ENCODE measurements at places on chromosomes 7 and 10.

DNA sequence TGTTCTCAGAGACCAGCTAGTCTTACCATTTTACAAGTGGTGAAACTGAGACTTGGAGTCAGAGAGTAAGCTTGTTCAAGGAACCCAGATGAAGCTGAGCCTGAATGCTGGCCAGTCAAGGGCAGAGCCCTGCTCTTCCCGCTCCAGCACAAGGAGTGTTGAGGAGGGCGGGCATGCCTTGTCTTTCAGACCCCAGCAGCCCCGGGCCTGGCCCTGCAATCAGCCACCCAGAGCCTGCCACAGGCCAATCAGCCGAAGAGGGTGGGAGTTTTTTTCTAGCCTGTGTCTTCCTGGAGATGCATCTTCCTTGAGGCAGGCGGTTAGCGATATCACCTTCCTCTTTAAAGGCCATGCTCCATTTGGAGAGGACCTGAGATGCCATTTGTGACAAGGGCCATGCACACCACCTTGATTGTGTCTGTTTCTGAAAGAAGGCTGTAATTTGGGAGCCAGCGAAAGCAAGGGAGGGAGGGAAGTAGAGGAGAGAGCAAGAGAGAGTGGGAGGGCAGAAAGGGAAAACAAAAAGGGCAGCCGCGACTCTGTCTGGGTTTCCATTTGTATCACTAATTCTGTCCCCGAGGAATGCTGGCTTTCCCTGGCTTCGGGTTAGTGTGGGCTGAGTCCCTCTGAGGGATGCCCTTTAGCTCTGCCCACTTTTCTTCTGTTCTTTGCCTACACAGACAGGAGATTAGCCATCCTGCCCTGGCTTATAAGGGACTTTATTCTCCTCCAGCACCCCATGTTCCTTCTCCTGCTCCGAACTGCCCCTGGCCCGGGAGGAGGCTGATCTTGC lies 8.0 kb downstream of the CDH23 start:
- no peak for DNase-seq

DNA sequence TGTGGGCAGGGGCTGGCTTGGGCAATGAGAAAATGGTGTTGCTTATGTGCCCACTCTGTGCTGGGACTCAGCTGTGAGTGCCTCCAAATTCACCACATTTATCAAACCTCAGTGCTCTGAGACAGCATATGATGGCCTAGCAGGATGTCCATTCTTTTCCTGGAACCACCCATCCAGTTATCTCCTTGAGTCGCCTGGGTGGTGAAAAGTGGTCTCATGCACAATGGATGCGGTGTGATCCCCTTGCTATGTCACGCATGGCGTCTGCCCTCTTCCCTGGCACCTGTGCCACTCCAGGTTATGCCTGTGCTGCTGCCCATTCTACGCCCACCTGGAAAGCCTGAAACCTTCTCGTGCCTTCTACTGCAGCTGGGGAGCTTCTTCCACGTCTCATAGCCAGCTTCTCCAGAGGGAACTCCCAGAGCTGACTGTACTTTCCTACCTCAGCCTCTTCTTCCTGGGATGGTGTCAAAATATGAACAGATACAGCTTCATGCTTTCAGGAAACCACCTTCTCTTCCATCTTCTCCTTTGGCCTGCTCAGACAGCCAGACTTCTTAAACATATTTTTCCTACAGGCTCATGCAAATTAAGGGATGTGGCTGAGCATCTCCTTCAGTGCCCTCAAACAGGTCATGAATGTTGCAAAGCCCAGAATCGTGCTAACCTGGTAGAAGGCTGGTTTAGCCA lies 147.3 kb downstream of the PFKFB3 start:
- DNase-seq = no peak

GRCh38 chr10:3714967-3715366 lies 70.0 kb downstream of the KLF6 start:
- DNase-seq = no peak

DNA sequence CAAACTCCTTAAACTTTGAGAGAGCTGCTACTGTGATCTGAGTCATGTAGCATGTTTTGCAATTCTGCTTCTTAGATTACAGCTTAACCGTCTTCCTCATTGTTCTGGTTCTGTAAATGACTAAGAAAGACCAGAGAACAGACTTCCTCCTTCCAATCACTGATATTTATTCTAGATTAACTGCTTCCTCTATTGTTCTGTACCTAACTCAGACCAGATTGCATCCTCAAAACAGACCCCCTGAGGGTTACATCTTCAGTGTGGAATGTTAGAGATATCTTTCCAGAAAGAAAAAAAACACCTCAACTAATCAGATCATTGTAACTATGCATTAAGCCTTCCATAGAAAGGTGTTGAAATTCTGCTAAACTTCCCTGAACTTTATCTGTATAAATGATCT lies 5.7 kb upstream of the PIP start:
- no peak for DNase-seq

- DNase-seq = no peak
Measured at GRCh38 chr7:139825666-139826290, 3.3 kb upstream of the TBXAS1 start.

DNA sequence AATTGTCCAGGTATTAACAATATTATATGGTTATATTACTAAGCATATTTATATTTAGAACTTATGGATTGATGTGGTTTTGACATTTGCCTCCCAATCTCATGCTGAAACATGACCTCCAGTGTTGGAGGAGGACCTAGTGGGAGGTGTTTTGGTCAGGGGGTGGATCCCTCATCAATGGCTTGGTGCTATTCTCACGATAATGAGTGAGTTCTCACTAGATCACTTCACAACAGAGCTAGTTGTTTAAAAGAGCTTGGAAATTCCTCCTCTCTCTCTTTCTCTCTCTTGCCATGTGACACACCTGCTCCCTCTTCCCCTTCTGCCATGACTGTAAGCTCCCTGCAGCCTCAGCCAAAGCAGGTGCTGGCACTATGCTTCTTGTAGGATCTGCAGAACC lies 19.0 kb downstream of the TFEC start:
- DNase-seq = no peak

DNA sequence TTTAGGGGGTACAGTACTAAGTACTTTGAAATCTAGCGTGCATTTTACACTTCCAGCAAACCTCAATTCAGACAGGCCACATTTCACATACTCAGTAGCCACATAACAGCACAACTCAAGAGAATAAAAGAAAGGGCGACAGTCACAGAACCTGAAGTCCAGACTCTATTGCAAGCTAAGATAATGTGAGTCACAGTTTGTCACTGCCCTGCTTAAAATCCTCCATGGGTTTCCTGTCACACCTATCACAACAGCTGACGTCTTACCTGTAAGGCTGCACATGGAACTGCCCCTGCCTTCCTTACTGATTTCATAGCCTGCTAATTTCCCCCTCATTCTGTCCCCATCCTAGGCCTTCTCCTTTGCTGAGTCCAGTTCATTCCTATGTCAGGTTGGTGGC lies 16.1 kb upstream of the CDK14 start:
- no peak for DNase-seq

DNA sequence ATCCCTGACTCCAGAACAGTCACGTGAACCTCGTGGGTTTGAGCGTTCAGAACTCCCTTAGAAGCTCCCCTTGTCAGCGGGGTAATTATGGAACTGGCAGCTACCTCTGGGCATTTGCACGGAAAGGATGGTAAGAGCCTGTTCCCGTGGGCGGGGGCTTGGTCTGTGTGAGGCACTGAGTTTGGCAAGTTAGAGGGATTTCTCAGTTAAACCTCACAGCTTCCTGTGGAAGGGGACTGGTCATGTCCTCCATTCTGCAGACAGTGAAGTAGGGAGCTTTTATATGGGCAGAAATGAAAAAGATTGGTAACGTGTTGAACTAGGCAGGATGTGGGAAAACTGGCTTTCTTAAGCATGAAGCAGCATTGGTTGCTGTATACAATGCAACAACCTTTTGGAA lies 16.0 kb downstream of the PALD1 start:
- DNase-seq = no peak

DNA sequence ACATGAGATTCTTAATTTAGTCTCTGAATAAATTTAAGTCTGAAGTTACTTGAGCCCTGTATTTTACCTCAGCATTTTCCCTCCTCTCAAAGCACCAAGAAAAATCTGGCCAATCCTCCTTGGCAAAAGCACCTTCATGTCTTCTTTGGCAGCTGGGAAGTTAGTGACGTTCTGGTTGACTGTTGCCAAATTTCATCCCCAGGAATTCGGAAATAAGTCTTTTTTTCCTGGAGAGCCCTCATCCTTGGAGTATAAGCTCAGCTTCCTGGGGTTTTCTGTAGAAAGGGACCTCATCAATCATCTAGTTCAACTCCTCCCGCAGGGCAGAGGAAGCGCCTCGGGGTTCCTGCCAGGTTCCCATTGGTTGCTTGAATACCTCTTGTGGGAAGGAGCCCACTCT lies 377.6 kb downstream of the PHTF2 start:
- DNase-seq = no peak

- DNase-seq = no peak
Measured at GRCh38 chr10:18822156-18822555, 162.9 kb downstream of the ARL5B start.

DNA sequence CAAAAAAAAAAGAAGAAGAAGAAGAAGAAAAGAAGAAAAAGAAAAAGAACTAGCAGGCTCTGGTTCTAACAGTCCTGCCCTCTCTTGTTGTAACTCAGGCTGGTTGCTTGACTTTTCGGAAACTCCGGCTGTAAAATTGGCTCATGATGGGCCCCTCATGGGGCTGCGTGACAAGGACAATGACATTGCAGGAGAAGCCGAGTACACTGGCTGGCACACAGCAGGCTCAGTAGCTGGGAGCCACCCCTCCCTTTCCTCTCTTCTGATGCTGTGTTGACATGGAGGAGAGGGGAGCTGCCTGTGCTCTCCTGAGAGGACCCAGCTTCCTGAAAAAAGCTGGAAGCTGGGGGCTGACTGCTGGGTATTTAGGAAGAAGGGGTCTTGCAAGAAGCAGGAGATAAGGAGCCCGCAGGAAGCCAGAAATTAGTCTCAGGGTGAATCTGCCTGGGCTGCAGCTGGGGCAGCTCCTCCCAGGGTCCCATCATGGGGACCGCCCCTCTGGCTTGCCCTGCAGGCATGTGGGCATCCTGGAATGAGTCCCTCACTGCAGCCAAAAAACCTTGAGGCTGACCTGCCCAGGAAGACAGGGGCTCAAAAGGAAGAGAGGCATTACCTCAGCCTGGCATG lies 14.6 kb upstream of the GPR26 start:
- no peak for DNase-seq

GRCh38 chr7:135282561-135283254 lies 49.1 kb downstream of the STRA8 start:
- DNase-seq = no peak

GRCh38 chr7:1242256-1242605 lies 9.6 kb downstream of the UNCX start:
- no peak for DNase-seq

DNA sequence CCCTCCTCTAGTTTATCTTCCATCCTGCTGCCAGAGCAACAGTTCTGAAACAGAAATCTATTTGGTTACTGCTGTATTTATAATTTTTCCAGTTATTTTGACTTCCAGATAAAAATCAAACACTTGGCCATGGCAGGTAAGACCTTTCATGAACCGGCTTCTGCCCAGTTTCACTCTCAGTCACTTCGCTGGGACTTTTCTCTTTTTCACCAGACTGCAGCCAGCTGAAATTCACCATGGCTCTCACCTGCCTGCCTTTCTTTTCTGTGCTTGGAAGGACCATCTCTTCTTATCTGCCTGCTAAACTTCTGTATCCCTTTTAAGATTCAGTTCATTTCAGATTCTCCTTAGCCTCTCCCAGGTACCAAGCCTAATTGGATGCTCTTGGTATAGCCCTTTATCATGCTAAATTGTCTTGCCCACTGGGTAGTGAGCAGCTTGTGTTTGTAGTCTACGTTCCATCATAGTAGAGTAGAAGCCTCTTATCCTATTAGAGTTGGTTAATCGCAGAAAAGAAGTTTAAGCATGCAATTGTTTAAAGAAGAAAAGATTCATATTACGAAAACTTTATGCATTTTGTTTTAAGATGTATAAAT lies 71.7 kb downstream of the TAF3 start:
- no peak for DNase-seq

- no peak for DNase-seq
Measured at GRCh38 chr7:120259386-120259785, 13.6 kb upstream of the KCND2 start.

DNA sequence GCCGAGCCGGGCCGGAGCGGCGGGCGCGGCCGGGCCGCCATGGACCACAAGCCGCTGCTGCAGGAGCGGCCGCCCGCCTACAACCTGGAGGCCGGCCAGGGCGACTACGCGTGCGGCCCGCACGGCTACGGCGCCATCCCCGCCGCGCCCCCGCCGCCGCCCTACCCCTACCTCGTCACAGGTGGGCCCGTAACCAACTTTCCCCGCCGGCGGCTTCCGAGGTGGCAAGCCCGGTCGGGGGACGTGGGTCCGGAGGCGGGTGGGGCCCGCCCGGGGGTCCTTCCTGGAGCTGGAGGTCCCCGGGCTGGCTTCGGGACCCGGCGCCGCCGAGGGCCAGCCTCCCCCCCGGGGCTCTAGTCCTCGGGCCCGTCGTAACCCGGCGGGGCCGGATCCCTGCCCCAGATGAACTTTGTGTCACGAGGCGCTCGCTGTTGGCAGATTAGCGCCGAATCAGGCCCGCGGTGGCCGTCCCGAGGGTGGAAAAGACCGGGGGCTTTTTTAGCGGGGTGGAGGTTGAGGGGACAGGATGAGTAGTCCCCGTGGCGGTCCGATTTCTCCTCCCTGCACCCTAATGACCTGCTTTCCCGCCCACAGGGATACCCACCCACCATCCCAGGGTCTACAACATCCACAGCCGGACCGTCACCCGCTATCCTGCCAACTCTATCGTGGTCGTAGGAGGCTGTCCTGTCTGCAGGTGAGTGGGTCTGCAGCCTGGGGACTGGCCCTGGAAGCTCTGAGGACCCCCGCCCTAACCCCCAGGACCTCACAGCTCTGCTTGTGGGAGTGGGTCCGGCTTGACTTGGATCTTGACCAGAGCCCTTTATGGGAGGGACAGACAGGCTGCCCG lies 496 bp downstream of the BRI3 start:
- DNase-seq = peak; percentile 12

GRCh38 chr7:74253835-74254128 lies 417 bp downstream of the RFC2 start:
- DNase-seq = no peak

- DNase-seq = peak; percentile 46
Measured at GRCh38 chr10:13371897-13372470, 23.9 kb upstream of the SEPHS1 start.

GRCh38 chr7:28708033-28708951 lies 249.8 kb downstream of the TRIL start:
- no peak for DNase-seq

DNA sequence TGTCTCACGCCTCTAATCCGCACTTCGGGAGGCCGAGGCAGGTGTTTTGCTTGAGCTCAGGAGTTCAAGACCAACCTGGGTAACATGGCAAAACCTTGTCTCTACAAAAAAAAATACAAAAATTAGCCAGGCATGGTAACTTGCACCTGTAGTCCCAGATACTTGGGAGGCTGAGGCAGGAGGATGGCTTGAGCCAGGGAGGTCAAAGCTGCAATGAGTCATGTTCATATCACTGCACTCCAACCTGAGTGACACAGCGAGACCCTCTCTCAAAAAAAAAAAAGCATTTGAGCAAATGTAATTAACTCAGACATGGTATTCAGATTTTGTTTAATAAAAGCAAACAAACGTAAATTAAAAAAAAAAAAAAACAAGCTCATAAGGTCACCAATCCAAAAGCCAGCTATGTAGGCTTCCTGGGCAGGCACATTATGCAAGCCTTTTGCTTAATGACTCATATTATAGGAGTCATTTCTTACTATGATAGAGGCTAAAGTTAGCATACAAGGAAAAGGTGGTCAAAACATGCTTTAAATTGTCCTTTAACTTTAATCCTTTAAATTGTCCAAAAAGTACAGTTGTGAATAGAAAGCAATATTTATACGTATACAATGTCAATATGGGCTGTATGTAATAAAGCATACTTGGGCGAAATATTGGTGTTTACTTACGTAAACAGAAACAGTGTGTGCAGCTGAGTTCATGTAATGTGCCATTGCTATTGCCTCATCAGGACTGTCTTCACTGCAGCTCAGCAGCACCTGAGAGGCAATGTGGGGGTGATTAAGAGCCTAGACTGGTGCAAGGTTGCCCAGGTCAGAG lies 13.0 kb downstream of the AKR1D1 start:
- no peak for DNase-seq

Measured in activated CD4-positive, alpha-beta T cell treated with anti-CD3 and anti-CD28 coated beads for 1 hour (primary cell).